ENCODE measurements at places on chromosomes 3 and 15.

GRCh38 chr3:11907667-11908660 lies 61.3 kb upstream of the TAMM41 start:
- no peak for DNase-seq

- DNase-seq: no peak
Observed at GRCh38 chr15:55685286-55685685, 57.7 kb downstream of the PRTG start.

DNA sequence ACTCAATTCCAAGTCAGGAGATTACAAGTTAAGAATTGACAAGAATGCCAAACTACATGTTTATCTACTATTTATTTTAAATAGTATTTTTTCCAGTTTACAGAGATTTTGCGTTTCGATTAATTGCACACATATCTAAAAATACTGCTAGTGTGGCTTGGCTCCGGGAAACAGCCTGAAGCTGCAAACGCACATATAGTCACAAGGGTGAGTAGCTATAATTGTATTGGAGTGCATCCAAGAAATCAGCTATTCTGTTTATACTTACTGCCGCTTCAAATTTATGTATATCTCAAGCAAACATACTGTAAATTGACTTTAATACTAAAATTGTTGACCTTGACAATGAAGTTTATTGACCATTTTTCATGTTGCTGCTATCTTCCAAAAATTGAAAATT lies 77.0 kb upstream of the PLSCR5 start:
- no peak for DNase-seq

DNA sequence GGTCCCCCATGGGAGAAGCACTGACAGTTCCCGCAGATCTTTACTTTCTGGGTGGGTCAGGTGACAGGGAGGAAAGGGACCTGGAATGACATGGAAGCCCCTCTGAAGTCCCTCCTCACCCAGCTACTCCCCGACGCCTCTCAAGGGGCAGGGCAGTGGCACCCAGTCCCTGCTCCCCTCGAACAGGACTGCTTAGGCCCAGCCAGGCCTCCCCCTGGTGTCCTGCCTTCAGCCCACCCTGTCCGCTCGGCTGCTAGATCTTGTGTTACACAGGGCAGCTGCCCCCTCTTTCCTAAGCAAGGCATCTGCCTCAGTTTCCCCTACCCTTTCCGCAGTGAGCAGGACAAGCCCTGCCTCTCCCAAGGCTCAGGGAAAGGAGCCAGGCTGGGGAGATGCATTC lies 226.5 kb downstream of the XXYLT1 start:
- no peak for DNase-seq

- DNase-seq: no peak
Observed at GRCh38 chr3:196966526-196967401, 1.9 kb downstream of the PIGZ start.

GRCh38 chr3:184347321-184348056 lies 10.1 kb downstream of the FAM131A start:
- no peak for DNase-seq

DNA sequence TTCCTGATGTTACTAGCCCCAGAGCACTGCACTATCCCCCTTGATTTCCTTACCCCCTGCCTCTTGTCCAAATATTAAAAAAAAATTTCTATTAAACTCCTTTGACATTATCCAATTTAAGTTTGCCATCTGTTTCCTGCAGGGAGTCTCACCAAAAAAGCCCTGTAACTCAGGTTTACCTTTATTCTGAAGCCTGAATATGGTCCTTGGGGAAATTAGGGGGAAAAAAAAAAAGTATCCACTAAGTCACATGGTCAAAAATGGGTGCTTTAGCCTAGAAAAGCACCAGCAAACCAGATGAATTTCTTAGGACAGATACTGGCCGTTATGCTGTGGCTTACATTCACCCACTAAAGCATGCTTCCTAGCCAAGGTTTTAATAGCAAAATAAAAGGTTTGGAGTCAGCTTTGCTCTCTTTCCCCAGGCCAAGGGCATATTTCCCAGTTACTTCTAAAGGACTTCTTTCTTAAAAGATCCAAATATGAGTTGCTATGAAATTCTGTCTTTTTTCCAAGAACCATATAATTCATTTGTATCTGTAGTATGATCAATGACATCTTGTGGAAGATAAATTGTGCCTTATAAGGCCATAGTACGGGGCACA lies 394.9 kb downstream of the LSAMP start:
- DNase-seq: no peak

DNA sequence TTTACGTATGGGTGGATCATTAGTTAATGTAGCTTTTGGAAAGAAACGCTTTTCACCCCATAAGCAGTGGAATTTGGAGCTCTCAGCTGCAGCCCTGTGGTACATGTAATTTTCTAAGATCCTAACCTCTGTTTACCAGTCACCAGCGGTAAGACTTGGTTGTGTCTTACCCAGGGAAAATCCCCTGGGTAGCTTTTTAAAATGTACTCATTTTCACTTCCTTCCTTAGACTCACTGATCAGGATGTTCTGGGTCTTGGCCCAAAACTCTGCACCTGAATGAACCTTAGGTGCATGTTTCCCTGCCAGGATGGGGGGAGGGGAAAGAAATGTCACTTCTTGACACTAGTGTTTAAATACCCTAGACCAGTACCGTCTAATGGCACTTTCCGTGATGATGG lies 605.2 kb downstream of the MAGI1 start:
- no peak for DNase-seq

DNA sequence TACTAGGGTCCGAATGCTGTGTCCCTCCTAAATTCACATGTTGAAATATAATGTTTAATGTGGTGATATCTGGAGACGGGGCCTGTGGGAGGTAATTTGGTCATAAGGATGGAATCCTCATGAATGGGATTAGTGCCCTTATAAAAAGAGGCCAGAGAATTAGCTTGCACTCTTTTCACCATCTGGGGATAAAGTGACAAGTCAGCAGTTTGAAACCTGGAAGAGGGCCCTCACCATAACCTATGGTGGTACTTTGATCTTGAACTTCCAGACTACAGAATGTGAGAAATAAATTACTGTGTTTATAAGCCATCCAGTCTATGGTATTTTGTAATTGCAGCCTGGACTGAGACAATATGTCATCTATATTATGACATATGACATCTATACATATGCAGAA lies 132.1 kb downstream of the ISL2 start:
- no peak for DNase-seq

DNA sequence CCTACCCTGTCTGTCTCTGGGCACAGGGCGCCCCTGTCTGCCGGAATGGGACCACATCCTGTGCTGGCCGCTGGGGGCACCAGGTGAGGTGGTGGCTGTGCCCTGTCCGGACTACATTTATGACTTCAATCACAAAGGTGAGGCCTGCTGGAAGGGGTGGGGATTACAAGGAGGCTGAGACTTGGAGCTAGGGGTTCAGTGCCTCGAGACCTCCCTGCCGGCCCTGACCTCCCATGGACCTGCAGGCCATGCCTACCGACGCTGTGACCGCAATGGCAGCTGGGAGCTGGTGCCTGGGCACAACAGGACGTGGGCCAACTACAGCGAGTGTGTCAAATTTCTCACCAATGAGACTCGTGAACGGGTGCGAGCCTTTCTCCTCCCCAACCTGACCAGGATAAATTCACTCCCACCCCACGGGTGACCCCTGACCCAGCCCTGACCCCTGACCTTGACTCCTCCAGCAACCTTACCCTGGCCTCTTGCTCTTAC lies 20.4 kb downstream of the PTH1R start:
- DNase-seq: no peak

GRCh38 chr3:118497274-118497673 lies 537.4 kb downstream of the IGSF11 start:
- DNase-seq: no peak

DNA sequence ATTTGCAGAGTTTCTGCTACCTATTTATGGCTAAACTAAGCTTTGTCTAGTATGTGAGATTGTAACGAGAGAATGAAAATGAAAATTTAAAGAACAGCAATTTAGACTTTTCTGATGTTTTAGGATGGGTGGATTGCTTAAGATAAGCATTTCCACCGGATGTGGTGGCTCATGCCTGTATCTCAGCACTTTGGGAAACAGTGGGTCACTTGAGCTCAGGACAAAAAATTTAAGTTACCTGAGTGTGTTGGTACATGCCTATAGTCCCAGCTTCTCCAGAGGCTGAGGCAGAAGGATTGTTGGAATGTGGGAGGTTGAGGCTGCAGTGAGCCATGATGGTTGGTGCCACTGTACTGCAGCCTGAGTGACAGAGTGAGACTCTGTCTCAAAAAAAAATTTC lies 3.3 kb downstream of the PPP4R2 start:
- DNase-seq: no peak

DNA sequence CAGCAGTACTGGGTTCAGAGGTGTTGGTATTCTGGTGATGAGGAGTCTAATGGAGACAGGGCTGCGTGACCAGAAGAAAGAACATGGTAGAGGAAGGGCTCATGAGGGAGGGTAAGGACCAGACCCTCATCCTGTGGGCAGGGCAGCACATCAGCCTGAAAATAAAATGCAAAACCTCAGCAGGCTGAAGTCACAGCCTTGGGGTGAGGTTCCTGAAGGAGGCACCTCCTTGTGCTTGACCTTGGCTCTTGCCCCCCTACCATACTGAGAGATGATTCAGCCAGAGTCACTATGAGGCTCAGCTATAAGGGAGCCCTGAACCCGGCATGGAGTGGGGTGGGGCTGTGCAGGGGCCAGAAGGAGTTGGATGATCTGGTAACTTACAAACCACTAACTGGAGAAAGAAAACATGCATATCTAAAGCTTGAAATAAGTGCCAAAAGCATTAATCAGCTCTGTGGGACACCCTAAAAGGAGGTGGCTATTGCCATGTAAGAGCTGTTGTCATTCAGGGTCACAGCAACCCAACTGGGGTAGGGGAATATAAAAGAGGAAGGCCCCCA lies 60.2 kb downstream of the CORO2B start:
- no peak for DNase-seq
